ENCODE measurements at places on chromosomes 7 and 10. TPM values are rescaled to one million over a fixed set of nuclear protein-coding genes. Genes with fewer than 3 reads are reported as not detected.

Gene C10orf62
- not detected for polyA plus RNA-seq

Gene INHBA
- 0.42 TPM for polyA plus RNA-seq

Gene ZNF727
- polyA plus RNA-seq, result 0.08 TPM

Gene SEMA3C
- 3.4 TPM for polyA plus RNA-seq

Gene NXPH1
- polyA plus RNA-seq, result not detected

Gene GTF2IRD1
- 43.4 TPM for polyA plus RNA-seq

Gene OR2A1
- 0.01 TPM for polyA plus RNA-seq

Gene LIPA
- 7.8 TPM for polyA plus RNA-seq

Gene ALOX5
- polyA plus RNA-seq, result 8.3 TPM

Gene CYP3A7
- 0.02 TPM for polyA plus RNA-seq

Gene CRYGN
- 0.01 TPM for polyA plus RNA-seq

All from esophagus (tissue), 2 donors.